T-helper 17 cell (primary cell): ENCODE measurements at places on chromosomes 12 and 14. TPM values are rescaled to one million over a fixed set of nuclear protein-coding genes. Genes with fewer than 3 reads are reported as not detected.

The SLC25A3 gene
- 469 TPM for total RNA-seq

The ENDOU gene
- total RNA-seq = not detected

DNA sequence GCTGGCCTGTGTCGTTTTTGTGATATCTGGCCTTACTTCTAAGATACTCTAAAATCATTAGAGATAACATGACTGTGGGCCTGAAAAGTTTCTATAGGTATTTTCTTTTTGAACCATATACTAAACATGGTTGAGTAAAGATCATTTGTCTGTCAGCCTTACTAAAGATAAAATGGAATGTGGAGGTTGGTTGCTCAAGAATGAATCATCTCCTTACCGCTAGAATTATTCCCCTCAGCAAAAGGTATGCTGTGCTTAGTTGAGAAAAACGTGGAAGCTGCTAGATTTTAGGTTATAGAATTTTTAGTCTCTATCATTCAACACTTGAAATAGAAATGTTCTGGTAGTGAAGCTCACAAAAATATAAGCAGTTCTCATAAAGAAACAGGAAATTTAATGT lies 407.3 kb downstream of the AEBP2 start:
- no peak overlapping the region for H3K27ac ChIP-seq
- peaks cover 10% of the 10 kb centered on the region for H3K4me1 ChIP-seq
- H3K4me3 ChIP-seq = no peak overlapping the region
- H3K27me3 ChIP-seq = no peaks in the 10 kb centered on the region
- H3K36me3 ChIP-seq = no peaks in the 10 kb centered on the region

- no peak overlapping the region for H3K4me3 ChIP-seq
- H3K4me1 ChIP-seq = peaks cover 10% of the 10 kb centered on the region
- peak overlapping the region; percentile 22 for H3K27ac ChIP-seq
- DNase-seq = no peak
- H3K36me3 ChIP-seq = peaks cover 3% of the 10 kb centered on the region
- H3K27me3 ChIP-seq = no peaks in the 10 kb centered on the region
Measured at GRCh38 chr12:32273063-32273522, 126.3 kb upstream of the FGD4 start.

GRCh38 chr12:49051373-49051764 lies 9.2 kb downstream of the KMT2D start:
- H3K4me3 ChIP-seq = no peak overlapping the region
- H3K36me3 ChIP-seq = peaks cover 21% of the 10 kb centered on the region
- H3K27ac ChIP-seq = peak overlapping the region; percentile 63
- no peak for DNase-seq

The LPAR5 gene
- total RNA-seq = 8.1 TPM

The SMIM41 gene
- total RNA-seq = not detected

DNA sequence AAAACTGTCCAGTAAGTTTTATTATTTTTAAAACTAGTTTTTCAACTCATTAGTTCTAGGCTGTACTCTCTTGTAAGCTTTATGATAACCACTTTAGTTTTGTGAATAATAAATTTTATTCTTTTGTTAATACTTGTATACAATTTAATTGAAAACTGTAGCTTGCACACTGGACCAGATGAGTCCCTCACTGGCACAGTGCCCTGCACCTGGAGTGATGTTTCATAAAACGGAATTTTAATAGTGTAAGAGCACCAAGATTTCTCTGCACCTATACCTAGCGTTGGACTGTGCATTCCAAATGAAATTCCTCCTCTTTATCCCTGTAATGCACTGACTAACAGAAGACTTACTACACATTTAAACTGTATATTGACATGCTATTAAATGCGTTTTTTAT lies 80.8 kb downstream of the PRIMA1 start:
- no peaks in the 10 kb centered on the region for H3K4me1 ChIP-seq
- no peak for DNase-seq
- no peak overlapping the region for H3K27ac ChIP-seq
- no peaks in the 10 kb centered on the region for H3K36me3 ChIP-seq

The USP44 gene
- 1.6 TPM for total RNA-seq

GRCh38 chr12:21973221-21973620 lies 32.0 kb upstream of the ABCC9 start:
- no peaks in the 10 kb centered on the region for H3K36me3 ChIP-seq
- no peaks in the 10 kb centered on the region for H3K4me1 ChIP-seq
- H3K27ac ChIP-seq = no peak overlapping the region
- H3K4me3 ChIP-seq = no peak overlapping the region

DNA sequence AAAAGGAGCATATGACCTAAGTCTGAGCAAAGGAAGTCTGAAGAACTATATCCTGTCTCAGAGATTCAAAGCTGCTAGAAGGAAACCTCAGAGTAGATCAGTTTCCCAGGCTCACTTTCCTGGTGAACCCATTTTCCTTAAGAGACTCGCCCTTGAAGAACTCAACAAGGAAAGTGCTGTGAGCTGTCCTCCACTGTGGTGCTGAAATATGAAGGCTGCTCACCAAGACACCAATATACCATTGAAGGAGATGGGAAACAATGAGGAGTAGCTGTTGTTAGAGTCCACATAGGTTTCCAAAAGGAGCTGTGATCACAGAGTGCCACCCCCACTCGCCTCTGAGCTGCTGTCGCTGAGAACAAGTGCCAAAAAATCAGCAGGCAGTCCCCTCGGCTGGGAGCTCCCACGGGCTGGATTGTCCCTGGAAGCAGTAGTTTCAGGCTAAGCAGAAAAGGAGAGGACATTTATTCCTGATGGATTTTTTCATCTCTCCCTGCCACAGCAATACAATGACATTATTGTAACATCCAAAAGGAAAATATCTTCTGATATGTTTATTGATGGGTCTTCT lies 282.1 kb downstream of the RPS29 start:
- H3K4me1 ChIP-seq = no peaks in the 10 kb centered on the region
- H3K27ac ChIP-seq = no peak overlapping the region
- H3K36me3 ChIP-seq = no peaks in the 10 kb centered on the region
- no peak overlapping the region for H3K4me3 ChIP-seq
- DNase-seq = no peak

- H3K4me1 ChIP-seq = no peaks in the 10 kb centered on the region
- H3K27ac ChIP-seq = no peak overlapping the region
- H3K4me3 ChIP-seq = no peak overlapping the region
- H3K27me3 ChIP-seq = no peaks in the 10 kb centered on the region
- DNase-seq = no peak
Measured at GRCh38 chr14:43449291-43449690, 1057.8 kb downstream of the FSCB start.

- H3K4me1 ChIP-seq = peaks cover 7% of the 10 kb centered on the region
- H3K27me3 ChIP-seq = no peaks in the 10 kb centered on the region
- no peak overlapping the region for H3K4me3 ChIP-seq
- peaks cover 10% of the 10 kb centered on the region for H3K36me3 ChIP-seq
- H3K27ac ChIP-seq = no peak overlapping the region
- no peak for DNase-seq
Measured at GRCh38 chr12:6526766-6527525, 7.4 kb upstream of the GAPDH start.

The DDX54 gene
- 75.9 TPM for total RNA-seq

DNA sequence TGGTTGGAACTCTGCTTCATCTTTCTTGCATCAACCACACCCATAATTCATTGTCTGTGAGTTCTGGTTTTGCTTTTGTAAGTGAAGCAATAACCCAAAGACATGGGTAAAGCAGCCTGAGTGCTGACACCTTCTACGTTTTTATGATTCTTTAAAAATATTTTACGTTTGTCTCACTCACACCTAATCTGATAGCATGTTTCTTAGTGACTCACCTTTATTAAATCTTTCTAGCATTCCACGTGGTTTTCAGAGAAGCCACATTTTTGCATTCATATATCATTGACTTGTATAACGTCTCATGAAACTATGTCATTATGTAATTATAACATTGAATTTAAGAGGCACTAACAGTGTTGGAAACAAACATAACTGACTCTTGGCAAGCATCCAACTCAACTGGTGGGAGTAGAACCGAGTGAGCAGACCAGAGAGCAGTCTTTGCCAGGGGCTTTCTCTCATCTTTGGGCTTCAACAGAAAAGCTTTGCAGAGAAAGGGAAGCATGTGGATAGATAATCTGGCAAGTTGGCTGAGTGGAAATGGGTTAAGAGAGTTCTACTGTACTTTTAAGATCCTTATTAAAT lies 118.8 kb downstream of the TPH2 start:
- peaks cover 7% of the 10 kb centered on the region for H3K27me3 ChIP-seq
- no peak overlapping the region for H3K4me3 ChIP-seq
- no peaks in the 10 kb centered on the region for H3K36me3 ChIP-seq
- no peak overlapping the region for H3K27ac ChIP-seq

DNA sequence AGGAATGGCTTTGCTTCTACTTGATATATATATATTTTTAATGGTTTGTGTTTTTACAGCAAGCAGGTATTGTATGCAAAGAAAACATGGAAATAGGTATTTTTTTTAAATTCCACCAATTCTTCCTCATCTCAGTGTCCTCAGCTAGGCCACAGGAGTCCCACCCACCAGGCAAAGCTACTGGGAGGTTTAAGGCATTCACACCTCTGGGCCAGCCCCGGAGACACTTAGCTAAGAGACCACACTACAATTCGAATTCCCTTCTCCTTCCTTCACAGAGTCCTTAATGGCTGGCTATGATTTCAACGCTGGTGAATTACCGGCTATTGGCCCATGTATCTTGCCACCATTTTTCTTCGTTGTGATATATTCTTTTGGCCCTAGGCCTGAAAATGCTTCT lies 71.4 kb downstream of the SLC15A4 start:
- no peak overlapping the region for H3K27ac ChIP-seq
- H3K36me3 ChIP-seq = no peaks in the 10 kb centered on the region
- no peaks in the 10 kb centered on the region for H3K4me1 ChIP-seq
- H3K27me3 ChIP-seq = peaks cover 18% of the 10 kb centered on the region

The LRTM2 gene
- not detected for total RNA-seq

The KRT74 gene
- total RNA-seq = not detected

The C2CD5 gene
- 31.5 TPM for total RNA-seq

The LUM gene
- not detected for total RNA-seq

GRCh38 chr14:104878582-104878981 lies 13.5 kb downstream of the CEP170B start:
- DNase-seq = no peak
- no peaks in the 10 kb centered on the region for H3K36me3 ChIP-seq
- H3K4me3 ChIP-seq = no peak overlapping the region
- peaks cover 7% of the 10 kb centered on the region for H3K4me1 ChIP-seq

DNA sequence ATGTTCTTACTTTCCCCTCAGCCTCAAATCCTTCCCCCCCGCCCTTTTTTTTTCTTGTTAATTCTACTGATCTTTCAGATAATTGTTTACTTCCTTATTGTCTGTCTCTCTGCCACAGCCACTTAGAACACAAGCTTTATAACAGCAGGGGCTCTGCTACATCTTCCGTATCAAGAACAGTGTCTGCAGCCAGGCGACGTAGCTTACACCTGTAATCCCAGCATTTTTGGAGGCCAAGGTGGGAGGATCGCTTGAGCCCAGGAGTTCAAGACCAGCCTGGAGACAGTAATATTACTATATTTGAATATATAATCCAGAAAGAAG lies 5.4 kb downstream of the SOS2 start:
- DNase-seq = no peak
- peak overlapping the region; percentile 21 for H3K4me3 ChIP-seq
- peak overlapping the region; percentile 82 for H3K27ac ChIP-seq
- peaks cover 41% of the 10 kb centered on the region for H3K4me1 ChIP-seq
- peaks cover 2% of the 10 kb centered on the region for H3K36me3 ChIP-seq

The DCN gene
- total RNA-seq = not detected

The AMN gene
- total RNA-seq = 0.65 TPM

GRCh38 chr12:6122201-6122600 lies 2.3 kb downstream of the VWF start:
- peaks cover 37% of the 10 kb centered on the region for H3K27me3 ChIP-seq
- DNase-seq = no peak
- H3K4me1 ChIP-seq = peaks cover 2% of the 10 kb centered on the region
- no peak overlapping the region for H3K27ac ChIP-seq
- H3K4me3 ChIP-seq = no peak overlapping the region
- H3K36me3 ChIP-seq = no peaks in the 10 kb centered on the region

The RDH5 gene
- 13.8 TPM for total RNA-seq

GRCh38 chr12:107287436-107288413 lies 194.4 kb upstream of the CRY1 start:
- no peak for DNase-seq
- no peaks in the 10 kb centered on the region for H3K27me3 ChIP-seq
- H3K36me3 ChIP-seq = no peaks in the 10 kb centered on the region
- peaks cover 11% of the 10 kb centered on the region for H3K4me1 ChIP-seq
- peak overlapping the region; percentile 75 for H3K27ac ChIP-seq

GRCh38 chr12:25254271-25254880 lies 3.6 kb upstream of the KRAS start:
- peaks cover 2% of the 10 kb centered on the region for H3K36me3 ChIP-seq
- H3K27me3 ChIP-seq = no peaks in the 10 kb centered on the region
- no peak for DNase-seq
- peaks cover 18% of the 10 kb centered on the region for H3K4me1 ChIP-seq
- H3K27ac ChIP-seq = peak overlapping the region; percentile 37

The DDN gene
- total RNA-seq = 0.70 TPM

The CPSF2 gene
- 28.0 TPM for total RNA-seq

GRCh38 chr12:54294152-54294952 lies 6.5 kb downstream of the NFE2 start:
- no peak overlapping the region for H3K4me3 ChIP-seq
- H3K4me1 ChIP-seq = peaks cover 8% of the 10 kb centered on the region
- DNase-seq = peak; percentile 27

DNA sequence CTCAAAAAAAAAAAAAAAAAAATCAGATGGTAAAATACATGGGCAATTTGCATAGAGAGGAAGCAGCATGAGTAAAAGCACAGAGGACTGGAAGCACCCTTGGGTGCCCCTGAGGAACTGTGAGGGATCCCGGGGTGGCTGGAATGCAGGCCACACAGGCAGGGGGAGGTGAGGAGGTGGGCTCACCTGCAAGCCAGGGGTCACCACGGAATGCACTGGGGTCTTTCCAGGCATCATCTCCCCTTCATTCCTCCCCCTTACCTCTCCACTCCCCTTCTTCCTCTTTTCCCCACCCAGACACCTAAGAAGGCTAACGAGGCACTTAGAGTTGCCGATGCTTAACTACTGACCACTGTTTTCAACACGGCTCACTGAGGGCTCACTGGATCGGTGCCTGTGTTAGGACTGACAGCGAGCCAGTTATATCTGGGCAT lies 14.4 kb upstream of the HIP1R start:
- H3K27ac ChIP-seq = no peak overlapping the region
- peaks cover 2% of the 10 kb centered on the region for H3K36me3 ChIP-seq
- H3K4me3 ChIP-seq = no peak overlapping the region
- no peaks in the 10 kb centered on the region for H3K4me1 ChIP-seq
- no peak for DNase-seq
